ENCODE measurements at places on chromosomes 4 and X. TPM values are rescaled to one million over a fixed set of nuclear protein-coding genes. Genes with fewer than 3 reads are reported as not detected.

Gene HSFX3
- not detected for polyA plus RNA-seq

GRCh38 chrX:68204521-68205038 is 228.7 kb downstream of the OPHN1 start:
- DNase-seq, result no peak

DNA sequence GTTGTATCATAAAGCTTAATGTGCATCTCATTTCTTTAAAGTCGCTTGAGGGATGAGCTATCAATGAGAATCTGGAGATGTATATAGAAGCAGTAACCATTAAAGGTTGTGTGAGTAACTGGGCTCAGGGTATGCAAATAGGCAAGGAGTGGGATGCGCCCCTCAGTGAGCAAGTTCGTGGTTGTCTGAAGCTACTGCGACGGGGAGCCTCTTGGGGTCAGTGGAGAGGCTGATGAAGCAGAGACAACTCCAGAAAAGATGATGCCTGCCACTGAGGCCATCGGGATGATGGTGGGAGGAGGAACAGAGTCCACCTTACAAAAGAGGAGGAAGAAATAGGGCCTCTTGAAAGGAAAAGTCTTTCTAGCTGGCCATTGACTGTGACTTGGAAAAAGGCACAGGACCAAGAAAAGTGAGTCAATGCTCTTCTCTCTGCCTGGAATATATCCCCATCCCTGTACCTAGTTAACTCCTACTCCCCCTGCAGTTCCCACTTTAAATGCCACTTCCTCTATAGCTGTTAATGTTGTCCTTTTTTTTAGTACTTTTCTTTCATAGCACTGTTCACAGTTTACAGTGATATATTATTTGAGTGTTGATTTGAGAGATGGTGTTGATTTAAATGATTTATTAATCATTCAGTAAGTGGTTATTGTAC is 51.4 kb upstream of the LSM6 start:
- DNase-seq, result no peak

Gene CABS1
- polyA plus RNA-seq, result not detected

Gene ANTXR2
- polyA plus RNA-seq, result 112 TPM

Gene MORC4
- 37.3 TPM for polyA plus RNA-seq

- DNase-seq, result no peak
Observed at GRCh38 chr4:169372791-169373190, 102.0 kb upstream of the SH3RF1 start.

Gene ZDHHC15
- polyA plus RNA-seq, result 4.0 TPM

DNA sequence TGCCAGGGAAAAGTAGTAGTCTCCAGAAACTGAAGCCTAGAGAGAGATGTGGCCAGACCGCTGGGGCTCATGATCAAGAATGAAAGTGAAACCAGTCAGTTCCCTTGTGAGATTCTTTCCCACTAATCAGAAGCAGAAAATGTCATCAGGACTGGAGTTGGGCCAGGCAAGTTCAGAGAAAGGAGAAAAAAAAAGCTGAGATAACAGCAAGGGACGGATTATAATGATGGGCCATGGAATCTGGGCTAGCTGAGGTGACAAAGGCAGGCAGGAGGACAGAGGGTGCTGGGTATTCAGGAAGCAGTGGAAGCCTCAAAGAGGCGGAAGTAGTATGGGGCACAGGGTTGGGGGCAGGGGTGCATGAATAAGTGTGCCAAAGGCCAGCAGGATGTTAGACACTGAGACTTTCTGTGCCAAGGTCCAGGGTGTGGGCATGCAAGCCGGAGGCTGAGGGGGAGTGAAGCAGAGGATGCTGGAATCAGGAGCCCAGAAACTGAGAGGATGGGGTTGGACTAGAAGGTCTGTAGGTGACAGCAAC is 2.5 kb downstream of the CXorf38 start:
- DNase-seq, result peak; percentile 54

GRCh38 chr4:100707786-100708185 is 190.0 kb upstream of the EMCN start:
- DNase-seq, result no peak

Measured in muscle of back (tissue), 13 donors.